Activated CD8-positive, alpha-beta memory T cell treated with anti-CD3 and anti-CD28 coated beads for 1 hour (primary cell): ENCODE measurements at places on chromosomes 5 and 9.

GRCh38 chr9:22107202-22108045, 98.3 kb upstream of the CDKN2B start:
- no peak for DNase-seq

DNA sequence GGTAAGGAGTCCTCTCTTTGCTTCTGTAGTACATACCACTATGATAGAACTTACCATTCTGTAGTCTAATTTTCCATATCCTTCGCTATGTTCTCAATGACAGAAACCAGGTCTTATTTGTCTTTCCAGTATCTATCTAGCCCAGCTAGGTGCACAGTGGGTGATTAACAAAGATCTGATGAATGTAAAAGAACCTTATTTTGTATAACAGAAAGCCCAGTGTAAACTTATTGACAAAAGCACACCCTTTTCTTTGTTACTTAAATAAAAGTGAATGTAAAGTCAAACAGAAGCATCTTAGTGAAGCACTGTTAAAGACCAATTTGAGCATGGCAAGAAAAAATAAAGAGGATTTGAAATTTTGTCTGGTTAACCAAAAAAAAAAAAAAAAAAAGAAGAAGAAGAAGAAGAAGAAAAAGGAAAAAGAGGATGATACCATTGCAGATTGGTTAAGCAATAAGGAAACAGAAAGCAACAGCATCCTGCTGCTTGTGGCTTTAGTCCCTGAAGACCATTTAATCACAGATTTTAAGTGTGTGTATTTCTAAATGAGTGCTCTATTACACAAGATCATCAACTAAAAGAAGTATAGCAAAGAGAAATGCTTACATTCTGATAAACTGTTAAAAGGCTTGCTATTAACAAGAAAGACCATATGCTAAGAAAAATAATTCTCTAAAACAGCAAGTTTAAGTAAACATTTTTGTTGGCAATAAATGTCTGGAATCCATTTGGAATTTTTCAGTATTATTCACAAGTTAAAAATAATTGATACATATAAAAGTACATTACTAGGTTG, 21.2 kb downstream of the MEGF9 start:
- no peak for DNase-seq

GRCh38 chr5:68261169-68261568, 45.6 kb downstream of the PIK3R1 start:
- no peak for DNase-seq

DNA sequence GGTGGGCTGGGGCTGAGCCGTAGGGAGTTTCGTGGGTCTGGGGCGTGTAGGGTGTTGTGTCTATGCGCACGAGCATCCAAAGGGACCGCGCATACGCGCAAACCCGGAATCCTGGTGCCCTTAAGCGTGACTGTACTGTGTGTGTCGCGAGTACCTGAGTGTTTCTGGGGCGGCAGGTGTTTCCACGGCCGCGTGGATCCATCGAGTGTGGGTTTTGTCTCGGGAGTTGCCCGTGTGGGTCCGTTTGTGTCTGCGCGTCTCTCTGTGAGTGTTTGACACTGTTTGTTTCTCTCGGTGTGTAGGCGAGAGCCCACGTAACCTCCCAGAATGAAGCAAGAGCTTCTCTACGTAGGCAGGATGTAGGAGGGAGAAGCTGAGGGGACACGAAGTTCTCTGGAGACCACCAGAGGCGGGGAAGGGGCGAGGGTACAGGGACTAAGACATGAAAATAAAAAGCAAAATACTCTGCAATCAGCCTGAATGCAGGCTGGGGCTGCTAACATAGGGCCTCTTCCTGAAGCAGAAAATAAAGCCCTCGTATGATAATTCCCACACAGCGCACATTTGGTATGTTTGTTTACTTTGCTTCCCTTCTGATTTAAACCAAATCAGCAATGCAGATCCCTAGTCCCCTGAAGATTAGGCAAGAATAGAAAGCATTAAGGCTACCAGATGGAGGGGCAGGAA, 588 bp upstream of the BRINP1 start:
- DNase-seq = no peak

- DNase-seq = no peak
These were observed 388.0 kb downstream of the ICE1 start for GRCh38 chr5:5810461-5810860.

GRCh38 chr9:104276709-104277245, 182.7 kb downstream of the SMC2 start:
- DNase-seq = no peak

DNA sequence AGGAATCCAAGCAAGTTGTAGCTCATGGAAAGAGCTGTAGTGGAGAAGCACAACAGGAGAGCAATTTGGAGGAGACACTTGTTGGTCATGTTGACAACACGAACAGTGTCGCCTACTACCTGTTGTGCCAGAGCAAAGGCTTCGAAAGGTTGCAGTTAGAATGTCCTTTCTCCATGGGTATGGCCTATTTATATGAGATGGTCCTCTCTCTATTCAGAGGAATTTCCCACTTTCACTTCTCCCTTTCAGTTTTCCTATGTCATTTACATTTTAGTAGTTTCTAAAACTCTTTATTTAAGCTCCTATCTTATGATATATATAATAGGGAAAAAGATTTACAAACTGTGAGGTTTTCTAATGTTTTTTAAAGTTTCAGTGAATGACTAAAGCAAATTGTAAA, at the start of gene IFNB1:
Gene IFNB1 (minus strand): TSS at position 162 of the 400 bp plus-strand sequence. CDS start 73 bp downstream, at position 89.
- no peak for DNase-seq

DNA sequence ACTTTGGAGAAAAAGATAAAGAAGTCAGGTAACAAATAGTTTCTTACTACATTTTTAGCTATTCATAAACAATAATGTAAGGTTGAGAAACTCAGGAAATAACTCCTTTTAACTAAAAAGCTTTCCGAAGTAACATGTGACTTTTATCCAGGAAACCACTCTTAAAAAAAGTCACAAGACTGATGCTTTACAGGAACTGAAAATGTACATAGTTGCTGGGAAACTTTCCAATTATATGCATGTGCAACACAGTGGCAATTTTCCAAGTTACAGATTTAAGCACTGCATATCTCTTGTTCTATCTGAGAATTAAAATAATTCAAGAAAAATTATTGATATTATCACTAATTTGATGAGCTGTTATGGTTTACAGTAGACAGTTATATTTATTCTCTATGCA, 105.2 kb downstream of the CDH10 start:
- no peak for DNase-seq

DNA sequence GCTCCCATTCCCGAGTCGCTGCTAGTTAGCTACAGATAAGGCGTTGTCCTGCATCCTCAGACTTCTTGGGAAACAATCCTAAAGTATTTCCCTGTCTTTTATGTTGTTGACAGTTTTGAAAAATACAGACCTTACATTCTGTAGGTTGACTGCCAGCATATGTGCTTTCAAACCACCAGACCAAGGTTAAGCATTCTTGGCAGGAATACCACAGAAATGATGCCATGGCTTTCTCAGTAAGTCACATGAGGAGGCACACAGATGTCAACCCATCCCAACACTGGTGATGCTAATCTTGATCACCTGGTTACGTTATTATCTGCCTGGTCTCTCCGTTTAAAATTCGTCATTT, 871 bp downstream of the GLE1 start:
- DNase-seq = no peak

GRCh38 chr5:84354101-84354500, 30.6 kb downstream of the EDIL3 start:
- DNase-seq = no peak

GRCh38 chr5:178796165-178796945, 63.4 kb upstream of the ZNF354B start:
- no peak for DNase-seq

DNA sequence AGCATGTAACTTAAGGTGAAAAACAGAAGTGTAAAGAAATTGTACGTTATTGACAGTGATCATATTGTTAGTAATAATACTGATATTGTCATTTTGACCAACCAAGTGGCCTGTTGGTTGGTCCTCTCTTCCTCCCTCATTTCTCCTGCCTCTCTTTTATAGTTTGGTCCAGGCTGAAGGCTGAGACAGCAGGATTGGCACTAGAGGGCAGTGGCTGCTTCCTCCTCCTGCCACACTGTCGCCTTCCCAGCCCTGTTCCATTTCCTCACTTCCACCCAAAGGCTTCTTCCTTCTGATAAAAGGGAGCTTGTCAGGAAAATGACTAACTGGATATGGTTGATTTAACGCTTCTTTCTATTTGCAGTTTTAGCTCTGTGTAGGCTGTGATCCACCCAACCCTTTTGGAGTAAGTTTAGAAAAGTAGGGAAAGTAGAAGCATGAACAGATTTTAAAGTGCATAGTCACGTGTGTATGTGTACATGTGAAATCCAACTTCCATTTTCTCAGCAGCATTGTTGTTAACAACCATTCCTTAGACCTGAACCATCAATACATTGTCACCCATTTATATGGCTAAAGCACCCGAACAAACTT, 35.6 kb downstream of the PTCD2 start:
- no peak for DNase-seq

DNA sequence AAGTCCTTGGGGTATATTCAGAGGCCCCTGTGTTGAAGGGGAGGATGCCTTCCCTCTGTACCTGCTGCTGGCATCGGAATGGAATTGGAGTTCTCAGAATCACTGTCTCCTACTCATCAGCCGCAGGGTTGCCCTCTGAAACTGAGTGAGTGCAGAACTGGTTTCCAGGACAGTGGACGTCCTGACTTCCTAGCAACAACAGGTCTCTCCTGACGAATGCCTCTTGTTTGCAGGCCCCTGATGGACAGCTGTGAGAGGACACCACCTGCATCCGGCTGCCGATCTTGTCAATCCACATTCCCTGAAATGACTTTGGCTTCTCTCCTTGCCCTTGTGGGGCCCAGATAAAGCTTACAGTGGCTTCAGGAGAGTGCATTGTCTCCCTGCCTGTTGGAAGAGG, 274.5 kb downstream of the NSG2 start:
- no peak for DNase-seq

GRCh38 chr9:83081010-83081409, 18.1 kb upstream of the RASEF start:
- DNase-seq = no peak

DNA sequence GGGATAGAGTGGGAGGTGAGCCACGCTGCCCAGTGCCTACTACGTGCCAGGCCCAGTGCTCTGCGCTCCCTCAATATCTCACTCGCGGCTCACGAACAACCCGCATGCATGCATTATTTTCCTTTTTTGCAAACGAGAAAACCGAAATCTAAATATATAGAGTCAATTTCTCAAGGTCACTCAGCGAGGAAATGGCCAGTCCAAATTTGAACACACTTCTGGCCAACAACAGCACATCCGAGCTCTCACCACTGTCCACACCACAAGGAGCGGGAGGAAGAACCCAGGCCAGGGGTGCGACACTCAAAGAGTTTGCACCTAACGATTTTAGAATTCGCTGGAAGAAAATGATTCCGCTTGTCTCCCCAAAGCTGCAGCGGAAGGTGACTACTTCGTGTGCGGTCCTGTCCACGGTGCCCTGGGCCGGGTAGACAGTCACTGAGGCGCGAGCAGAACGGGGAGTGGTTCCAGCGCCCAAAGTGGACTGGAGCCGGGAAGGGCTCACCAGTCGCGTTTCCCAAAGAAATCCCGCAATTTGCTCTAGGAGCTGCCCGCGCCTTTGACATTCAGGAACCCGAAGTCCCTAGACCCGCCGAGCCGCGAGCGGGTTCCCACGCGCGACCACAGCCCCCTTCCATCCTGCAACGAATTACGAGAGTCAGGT, 1.1 kb upstream of the TLX3 start:
- DNase-seq = no peak

GRCh38 chr9:37550781-37551180, 25.4 kb downstream of the FBXO10 start:
- DNase-seq = no peak

- no peak for DNase-seq
These were observed 16.2 kb upstream of the ITGA1 start for GRCh38 chr5:52771343-52772039.

DNA sequence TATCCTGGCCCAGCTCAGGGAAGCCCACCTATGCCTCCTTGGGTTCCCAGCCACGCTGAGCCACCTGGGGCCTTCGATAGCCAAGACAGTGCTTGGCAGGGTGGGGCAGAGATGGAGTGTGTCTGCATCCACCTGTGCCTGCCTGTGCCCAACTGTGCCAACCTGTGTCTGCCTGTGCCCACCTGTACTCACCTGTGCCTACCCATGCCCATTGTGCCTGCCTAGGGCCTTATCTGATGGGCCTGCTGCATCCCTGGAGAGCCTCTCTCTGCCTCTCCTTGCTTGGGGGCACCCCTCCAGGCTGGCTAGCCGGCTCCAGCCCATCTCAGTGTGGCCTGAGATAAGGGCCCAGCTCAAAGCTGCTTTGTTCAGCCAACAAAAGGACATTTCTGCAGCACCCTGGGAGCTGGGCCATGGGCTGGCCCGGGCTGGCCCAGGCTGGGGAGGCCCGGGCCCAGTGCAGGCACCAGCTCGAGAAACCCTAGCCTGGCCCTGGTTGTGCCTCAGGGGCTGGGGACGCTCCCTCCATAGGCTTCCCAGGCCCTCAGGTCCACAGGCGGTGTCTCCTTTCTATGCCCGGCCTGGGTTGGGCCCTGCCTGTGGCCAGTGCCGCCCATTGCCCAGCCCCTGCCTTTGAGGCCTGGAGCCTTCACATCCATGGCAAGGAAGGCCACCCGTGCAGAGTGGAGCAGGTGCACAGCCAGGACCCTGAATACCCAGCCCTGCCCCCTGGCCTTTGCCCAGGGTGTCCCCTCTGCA, 37.3 kb upstream of the NOTCH1 start:
- no peak for DNase-seq

- no peak for DNase-seq
These were observed 27.8 kb downstream of the TNPO1 start for GRCh38 chr5:72844218-72844603.

DNA sequence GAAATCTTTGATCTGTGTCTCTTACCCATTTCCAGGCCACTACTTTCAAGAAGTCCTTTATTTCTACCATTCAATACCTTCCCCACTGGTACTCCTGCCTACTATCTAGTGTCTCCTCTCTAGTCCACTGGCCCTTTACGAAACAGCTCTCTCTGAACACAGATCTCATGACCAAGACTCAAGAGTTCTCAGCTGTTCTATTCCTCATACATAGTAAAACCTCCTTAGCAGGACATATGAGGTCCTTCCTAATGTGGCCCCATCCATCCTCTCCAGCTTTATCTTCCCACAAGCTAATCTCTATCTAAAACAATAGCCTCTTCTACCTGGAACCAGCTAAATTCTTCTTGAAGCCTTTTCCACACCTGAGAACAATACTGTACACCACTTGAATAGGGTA, 2.6 kb downstream of the TEX10 start:
- DNase-seq = no peak

GRCh38 chr5:88676637-88677375, 206.2 kb downstream of the MEF2C start:
- no peak for DNase-seq

DNA sequence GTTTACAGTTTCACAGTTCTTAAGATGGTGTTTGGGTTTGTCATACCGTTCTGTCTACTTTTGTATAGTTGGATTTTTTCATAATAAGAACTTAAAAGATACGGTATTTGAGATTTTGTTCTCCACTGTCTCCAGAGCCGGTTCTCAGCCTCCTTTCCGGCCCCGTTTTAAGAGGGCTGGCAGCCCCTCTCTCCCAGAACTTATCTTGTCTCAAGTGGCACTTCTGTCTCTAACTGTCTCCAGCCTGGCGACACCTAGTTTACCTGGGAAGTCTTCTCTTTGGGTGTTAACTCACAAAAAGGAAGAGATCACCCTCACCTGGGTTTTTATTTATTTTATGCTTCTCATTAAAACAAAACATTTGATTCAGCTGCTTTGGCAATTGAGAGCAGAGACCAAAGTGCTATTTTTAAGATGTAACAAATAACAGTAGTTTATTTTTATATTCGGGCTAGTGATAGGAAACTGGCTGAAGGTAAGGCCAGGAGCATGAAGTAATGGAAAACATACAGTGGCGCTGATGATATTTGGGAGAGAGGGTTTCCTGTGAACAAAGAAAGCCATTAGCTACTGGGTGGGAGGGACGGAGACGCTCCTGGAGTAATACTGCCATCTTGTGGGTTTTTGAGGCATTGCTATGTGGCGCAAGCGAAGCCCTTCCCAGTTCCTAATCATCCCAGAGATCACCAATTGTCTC, 48.3 kb downstream of the ACER2 start:
- no peak for DNase-seq
